Activated CD8-positive, alpha-beta memory T cell treated with anti-CD3 and anti-CD28 coated beads, Interleukin-2, amount 10 ng/mL, durations not matched to agents 7 days and 5 days (primary cell): ENCODE measurements at places on chromosomes 4 and X. TPM values are rescaled to one million over a fixed set of nuclear protein-coding genes. Genes with fewer than 3 reads are reported as not detected.

DNA sequence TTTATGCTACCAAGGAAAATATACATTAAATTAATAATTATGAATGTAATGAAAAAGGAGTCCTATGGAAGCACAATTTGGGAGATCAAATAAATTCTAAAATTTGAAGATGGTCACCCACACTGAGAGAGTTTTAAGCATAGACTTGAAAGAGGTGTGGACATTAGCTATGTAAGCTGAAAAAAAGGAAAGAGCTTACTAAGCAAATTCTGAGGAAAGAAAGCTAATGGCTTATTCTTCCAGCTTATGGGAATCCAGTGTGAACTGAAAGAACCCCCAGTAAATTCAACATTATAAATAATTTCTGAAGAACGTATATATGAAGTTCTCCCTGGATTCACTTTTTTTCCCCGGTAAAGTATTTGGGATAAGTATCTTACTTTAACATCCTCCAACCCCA is 78.2 kb upstream of the GUCY1A1 start:
- no peak for DNase-seq

DNA sequence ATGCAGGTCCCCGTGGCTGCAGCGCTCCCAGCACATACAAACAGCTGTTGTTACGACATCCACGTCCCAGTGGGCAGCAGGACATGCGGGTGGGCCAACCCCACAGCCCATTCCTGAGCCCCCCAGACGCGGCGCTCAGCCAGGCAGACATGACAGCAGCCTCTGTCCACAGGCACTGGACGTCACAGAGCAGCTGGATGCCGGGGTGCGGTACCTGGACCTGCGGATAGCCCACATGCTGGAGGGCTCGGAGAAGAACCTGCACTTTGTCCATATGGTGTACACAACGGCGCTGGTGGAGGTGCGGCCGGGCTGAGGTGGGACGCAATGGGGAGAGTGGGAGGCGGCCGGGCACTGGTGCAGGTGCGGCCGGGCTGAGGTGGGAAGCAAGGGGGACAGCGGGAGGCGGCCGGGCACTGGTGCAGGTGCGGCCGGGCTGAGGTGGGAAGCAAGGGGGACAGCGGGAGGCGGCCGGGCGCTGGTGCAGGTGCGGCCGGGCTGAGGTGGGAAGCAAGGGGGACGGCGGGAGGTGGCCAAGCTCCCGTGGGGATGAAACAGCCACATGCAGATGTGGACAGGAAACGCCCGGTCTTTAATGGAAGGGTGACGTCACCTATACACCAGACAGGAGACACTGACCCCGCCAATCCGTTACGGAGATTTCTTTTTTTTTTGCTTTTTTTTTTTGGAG is 9.4 kb downstream of the PLCXD1 start:
- no peak for DNase-seq

DNA sequence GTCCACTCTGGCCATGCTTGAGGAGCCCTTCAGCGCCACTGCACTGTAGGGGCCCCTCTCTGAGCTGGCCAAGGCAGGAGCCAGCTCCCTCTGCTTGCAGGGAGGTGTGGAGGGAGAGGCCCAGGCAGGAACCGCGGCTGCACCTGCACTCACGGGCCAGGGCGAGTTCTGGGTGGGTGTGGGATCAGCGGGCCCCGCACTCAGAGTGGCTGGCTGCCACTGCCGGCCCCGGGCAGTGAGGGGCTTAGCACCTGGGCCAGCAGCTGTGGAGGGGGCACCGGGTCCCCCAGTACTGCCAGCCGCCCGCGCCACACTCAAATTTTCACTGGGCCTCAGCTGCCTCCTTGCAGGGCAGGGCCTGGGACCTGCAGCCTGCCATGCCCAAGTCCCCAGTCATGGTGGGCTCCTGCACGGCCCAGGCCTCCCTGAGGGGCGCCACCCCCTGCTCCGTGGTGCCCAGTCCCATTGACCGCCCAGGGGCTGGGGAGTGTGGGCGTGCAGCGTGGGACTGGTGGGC is 347.2 kb upstream of the SPOCK3 start:
- DNase-seq, result no peak

DNA sequence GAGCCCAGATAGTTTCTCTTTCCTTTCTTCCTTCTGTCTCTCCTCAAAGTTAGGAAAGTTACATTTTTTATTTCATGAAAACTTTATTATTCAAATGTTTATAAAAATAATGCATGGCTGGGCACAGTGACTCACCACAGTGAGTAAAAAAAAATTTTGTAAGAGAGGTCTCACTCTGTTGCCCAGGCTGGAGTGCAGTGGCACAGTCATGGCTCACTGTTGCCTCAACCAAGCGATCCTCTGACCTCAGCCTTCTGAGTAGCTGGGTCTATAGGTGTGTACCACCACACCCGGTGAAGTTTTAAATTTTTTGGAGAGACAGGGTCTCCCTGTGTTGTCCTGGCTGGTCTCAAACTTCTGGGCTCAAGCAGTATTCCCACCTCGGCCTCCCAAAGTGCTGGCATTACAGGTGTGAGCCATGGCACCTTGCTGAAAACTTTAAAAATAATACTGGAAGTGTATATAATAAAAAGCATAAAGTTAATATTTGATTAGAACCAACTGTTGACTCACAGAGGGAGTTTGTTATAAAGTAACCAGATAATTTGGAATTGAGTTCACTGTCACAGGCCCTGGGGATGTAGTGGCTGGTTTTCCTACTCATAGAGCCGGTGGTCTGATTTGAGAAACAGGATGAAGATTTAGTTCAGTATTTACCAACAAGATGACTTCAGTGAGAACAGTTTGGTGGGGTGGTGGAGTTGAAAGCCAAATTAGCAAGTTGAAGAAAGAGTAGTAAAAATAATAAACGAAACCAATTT is 18.0 kb downstream of the CMC4 start:
- DNase-seq, result no peak

DNA sequence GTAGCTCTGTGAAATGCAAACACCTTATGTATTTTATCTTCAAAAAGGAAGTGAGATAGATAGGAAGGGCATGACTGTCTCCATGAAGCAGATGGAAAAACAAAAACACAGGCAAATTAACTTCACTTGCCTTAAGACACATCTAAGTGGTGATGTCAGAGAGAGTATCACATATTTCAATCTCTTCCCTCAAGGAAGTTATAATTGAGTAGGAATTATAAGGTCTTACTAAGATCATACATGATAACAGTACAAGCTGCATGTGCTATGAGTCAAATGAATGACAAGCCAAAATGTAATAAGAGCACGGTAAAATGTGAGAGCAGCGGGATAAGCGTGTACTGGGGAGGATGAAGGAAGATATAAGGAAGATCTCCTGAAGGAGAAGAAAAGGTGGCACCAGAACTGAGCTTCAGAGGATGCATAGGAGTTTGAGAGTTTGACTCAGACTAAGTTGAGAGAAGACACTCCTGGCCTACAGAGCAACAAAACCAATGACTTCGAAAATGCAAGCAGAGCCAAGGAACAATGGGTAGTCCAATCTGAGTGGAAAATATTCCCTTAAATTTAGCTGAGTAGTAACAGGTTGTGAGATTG is 43.3 kb upstream of the GALNT7 start:
- no peak for DNase-seq

GRCh38 chrX:16786791-16787735 is 797 bp downstream of the TXLNG start:
- DNase-seq, result peak; percentile 50

DIAPH2 gene
- total RNA-seq, result 7.9 TPM

PLP1 gene
- not detected for total RNA-seq

SOWAHD gene
- 2.1 TPM for total RNA-seq

PHOX2B gene
- not detected for total RNA-seq

BGN gene
- not detected for total RNA-seq

ASMTL gene
- 39.9 TPM for total RNA-seq

CDS1 gene
- total RNA-seq, result not detected
